HT-29 (cell line): ENCODE measurements at places on chromosomes 3 and 15. TPM values are rescaled to one million over a fixed set of nuclear protein-coding genes. Genes with fewer than 3 reads are reported as not detected.

C3orf49 gene
- total RNA-seq = not detected in 2 replicates

ACOX2 gene
- not detected in 2 replicates for total RNA-seq

RBM15B gene
- total RNA-seq = 32.9 and 36.4 TPM in 2 replicates

ACTR8 gene
- 10.9 and 13.4 TPM in 2 replicates for total RNA-seq
